ENCODE measurements at places on chromosomes 4 and X.
A peak's percentile ranks its signal among the peaks of the same experiment; 100 is the strongest.

GRCh38 chrX:95058815-95059214, 1384.8 kb downstream of the FAM133A start:
- no peak for DNase-seq

DNA sequence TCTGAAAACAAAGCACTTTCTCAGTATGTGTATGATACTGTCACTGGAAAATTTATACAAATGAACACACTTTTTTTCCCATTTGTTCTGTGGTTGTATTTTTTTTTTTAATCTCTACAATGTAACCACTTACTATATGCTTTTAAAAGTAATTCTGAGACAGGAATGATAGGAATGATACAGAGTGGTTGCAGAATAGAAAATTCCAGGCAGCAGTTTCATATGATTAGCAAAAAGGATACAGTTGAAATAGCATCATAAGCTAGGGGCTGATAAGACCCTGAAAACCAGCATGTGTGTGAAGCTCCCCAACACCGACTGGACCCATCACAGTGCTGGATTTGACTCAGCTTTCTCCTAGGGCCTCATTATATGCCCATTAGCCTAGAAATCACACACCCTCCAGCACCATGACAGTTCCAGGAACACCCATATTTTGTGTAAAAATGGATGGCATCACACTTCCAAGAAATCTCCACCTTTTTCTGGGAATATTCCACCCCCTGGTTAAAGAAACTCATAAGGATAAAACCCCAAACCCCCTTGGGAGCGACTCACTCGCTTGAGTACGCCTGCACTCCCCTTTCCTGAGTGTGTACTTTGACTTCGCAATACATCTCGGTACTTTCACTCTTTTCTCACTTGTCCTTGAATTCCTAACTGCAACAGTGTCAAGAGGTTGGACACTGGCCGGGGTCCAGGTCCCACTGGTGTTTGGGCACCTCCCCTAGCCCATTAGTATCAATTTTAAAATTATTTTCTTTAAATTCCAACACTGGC, 77.4 kb upstream of the AGA start:
- DNase-seq, result no peak

DNA sequence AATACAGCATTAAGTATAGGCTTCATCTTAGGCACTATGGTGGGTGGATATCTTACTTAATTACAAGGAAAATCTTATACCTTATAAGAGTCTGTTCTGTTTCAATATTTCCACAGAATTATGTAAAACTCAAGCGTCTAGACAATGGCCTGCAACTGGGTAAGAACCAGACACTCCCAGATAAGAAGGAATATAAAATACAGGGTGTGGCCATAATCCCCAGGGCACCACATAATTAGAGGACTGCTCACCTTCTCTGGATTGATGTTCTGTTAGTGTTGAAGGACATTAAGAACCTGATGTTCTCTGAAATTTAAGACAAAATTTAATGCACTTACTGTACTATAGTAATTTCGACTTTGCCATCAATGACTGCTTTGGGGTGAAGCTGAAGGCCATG, 198.2 kb upstream of the ARSJ start:
- DNase-seq, result no peak

DNA sequence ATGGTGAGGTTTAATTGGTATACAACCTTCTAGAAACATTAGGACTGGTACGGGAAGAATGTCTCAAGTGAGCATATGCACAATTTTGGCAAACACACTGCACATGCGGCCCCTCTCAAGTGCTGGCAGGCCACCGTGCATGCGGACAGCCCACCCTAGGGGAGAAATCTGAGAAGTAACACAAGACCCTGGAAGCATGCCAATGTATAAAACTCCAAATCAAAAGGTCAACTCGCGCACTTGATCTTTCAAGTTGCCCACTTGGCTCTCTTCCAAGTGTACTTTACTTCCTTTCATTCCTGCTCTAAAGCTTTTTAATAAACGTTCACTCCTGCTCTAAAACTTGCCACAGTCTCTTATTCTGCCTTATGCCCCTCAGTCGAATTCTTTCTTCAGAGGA, 488.3 kb downstream of the CFAP47 start:
- DNase-seq, result peak; percentile 15

DNA sequence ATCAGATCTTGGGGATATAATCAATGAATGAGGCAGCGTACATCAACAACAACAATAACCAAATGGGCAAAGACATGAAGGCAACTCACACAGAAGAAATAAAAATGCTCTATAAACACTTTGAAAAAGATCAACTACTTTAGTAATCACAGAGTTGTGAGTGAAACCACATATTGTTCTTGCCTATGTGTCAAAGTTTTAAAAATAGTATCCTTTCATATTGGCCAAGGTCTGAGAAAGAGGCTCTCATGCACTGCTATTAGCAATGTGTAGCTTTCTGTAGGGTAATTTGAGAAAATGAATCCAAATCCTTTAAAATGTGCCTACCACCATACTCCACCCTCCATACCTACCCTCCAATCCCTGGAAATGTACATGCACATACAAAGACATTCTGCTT, 25.0 kb downstream of the COQ2 start:
- DNase-seq, result no peak

GRCh38 chr4:123587983-123588494, 191.4 kb downstream of the SPRY1 start:
- DNase-seq, result no peak

DNA sequence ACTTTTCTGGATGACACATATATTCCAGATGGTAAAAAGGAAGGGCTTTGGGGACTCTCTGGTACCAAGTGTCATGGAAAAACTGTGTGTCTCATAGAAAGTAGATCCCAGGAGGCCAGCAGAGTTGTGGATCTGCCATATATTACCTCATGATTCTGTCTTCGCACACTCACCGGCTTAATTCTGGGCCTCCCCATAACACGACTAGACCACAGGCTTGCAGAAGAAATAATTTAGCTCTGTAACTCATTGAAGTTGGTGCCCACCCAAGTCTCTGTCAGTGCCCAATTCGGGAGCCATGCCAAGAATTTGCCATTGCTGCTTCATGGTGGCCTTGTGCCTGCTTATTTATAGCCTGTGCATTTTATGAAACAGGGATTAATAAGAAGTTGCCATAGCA, 104.5 kb downstream of the AR start:
- no peak for DNase-seq

- no peak for DNase-seq
Measured at GRCh38 chr4:7365462-7366179, 69.1 kb downstream of the PSAPL1 start.

GRCh38 chr4:102477657-102478056, 23.5 kb upstream of the NFKB1 start:
- no peak for DNase-seq

DNA sequence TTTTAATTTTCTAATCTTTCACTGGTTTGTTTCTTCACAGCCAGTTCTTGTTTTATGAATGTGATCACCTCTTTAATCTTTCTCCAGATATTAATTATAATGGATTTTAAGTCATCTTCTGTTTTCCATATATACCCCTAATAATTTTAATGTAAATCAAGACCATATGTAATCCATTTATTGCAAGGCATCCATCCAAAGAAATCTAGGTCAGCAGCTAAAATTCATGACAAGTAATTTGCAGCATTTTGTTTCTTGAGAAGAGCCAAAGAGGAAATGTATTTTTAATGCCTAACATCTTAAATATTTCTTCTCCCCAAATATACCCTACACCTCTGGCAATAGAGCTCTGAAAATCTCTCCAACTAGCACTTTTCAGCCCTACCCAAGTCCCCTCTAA, 81.1 kb downstream of the SUPT20HL2 start:
- DNase-seq, result no peak

DNA sequence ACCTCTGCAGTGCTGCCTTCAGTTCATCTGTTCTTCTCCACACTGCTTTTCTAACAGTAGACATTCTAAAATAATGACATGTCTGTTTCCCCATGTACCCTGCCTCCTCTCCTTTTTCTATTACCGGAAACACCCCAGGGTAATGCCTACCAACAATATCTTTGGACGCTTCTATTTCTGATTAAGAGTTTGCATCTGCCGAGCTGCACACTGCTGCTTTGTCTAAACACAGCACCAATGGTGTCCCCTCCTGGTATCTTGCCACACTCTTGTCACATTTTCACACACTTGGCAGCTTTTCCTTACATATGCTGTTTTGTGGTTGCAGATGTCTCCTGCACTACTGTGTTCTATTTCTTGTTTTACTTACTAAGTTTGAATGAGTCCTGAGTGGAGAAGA, 288.8 kb downstream of the GRIA2 start:
- DNase-seq, result no peak

DNA sequence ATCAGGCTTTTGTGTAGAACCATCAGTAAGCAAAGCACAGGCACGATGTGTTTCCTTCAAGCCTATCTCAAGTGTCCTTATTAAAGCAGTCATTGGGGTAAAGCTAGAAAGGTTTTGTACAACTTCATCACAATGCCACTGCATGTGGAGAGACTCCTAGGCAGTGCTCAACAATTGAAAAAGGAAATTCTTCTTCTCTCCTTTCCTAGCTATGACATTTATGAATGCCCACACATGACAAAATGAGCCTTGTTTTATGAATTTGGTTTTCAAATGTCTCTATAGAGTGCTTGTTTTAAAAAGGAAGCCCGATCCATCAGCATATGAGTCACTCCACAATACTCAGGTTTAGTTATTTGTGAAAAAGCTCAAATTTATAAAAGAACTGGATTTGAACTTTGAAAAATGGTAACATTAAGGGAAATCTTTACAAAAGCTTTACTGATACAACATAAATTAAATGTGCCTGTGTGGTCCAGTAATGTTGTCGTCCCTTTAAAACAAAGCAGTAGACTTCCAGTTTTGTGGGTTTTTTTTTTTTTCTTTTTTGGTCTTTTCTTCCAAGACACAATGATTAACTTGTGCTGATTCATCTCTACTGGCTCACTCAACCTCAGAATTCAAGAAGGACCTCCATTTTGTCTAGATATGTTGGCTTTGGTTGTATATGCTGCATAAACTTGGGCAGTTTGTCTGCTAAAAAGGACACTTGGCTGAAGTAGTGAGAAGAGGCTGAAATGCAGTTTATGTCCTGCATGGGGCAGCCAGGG, 273.8 kb downstream of the GASK1B start:
- no peak for DNase-seq

DNA sequence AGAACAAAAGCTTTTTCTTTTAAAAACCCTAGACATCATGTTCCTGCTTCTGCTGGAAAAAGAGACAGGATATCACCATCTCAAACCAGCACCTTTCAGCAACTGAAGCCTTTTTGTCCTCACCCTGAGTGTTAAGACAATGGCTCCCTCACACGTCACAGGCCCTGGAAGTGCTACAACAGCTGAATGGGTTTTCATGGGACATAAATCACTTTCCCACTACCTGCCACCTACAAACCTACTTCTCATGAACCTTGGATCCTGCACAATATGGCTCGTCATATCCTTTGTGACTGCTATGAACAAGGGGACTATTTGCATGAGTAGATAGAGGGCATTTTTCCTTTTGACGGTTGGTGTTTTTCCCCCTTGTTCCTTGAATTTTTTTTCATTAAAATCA, 93.6 kb downstream of the TSPAN5 start:
- DNase-seq, result no peak

- DNase-seq, result no peak
Measured at GRCh38 chr4:88549815-88550214, 26.2 kb upstream of the PYURF start.

- no peak for DNase-seq
Measured at GRCh38 chr4:74527049-74527448, 82.1 kb downstream of the AREG start.

DNA sequence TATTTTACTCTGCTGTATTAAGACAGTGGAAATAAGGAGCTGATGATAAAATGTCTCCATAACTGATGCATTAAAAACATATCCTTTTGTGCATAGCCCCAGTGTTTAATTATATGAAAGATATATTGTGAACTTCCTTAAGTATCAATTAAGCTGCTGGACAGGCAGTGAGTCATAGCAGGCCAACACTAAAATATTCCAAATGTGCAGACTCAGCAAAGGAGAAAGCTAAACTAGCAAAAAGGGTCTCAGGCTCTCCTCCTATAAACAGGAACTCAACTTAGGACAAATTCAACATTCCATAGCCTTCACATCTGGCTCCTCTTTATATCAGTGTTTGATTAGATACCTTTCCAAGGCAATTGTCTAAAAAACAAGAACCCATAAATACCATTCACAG, 15.6 kb downstream of the TNMD start:
- DNase-seq, result no peak

DNA sequence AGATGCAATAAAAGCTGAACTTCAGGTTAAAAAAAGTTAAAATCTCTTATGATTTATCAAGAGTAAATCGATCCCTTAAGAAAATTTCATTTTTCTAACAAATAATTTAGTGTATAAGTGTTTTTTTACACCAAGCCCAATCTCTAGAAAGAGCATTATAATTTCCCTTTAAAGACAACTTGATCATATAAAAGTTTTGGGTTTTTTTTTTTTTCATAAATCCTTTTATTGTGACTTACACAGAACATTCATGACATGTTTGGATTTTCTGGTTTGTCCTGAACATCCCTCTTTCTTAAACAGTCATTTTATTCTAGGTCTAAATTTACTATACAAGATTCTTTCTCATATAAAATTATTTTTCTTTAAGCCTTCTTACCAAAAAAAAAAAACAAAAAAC, 6.5 kb downstream of the ZNF721 start:
- DNase-seq, result no peak

DNA sequence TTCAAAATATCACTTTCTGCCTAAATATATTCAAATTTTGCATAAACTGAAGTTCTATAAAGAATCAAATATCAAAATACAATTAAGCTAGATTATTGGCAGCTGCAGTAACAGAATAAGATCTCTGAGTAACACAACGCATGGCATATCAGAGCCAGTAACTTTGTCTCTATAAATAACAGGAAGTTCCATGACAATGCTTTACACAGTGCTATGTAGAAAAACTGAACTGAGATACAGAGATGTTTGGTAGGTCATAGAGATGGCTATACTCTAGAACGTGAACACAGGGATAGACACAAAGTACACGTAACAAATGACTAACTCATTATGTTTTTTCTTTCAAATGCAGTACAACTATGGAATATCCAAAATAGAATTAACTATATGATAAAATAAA, 18.2 kb downstream of the UBE2D3 start:
- DNase-seq, result no peak

DNA sequence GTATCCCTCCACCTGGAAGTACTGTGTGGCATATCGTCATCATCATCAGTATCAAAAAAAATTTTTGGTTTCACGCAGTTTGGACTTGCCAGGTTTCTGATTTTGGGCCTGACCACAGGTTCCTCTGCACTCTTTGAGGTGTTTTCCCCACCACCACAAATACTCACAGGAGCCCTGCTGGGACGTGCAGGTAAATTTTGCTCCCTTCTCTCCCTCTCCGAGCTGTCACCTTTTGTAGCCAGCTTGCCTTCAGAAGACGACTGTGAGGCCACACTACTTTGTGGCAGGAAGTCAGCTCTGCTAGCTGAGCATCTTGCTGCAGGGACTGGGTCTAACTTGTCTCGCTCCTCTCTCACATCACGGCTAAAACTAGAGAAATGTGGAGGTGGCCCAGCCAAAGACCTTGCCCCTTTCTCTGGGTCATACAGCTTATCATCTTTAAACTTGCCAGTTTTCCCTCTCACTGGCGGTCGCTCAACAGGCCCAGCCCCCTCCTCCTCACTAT, 2.8 kb downstream of the PJA1 start:
- DNase-seq, result no peak

All from pancreas (tissue), 10 donors.